ENCODE measurements at places on chromosomes 1 and 21. TPM values are rescaled to one million over a fixed set of nuclear protein-coding genes. Genes with fewer than 3 reads are reported as not detected.

COL9A2 gene
- 10.1 TPM for polyA plus RNA-seq

ESPN gene
- polyA plus RNA-seq, result 0.50 TPM

EXO1 gene
- polyA plus RNA-seq, result 1.2 TPM

FCAMR gene
- 0.38 TPM for polyA plus RNA-seq

NTNG1 gene
- polyA plus RNA-seq, result 0.11 TPM

GJC2 gene
- 0.35 TPM for polyA plus RNA-seq

HMGCS2 gene
- not detected for polyA plus RNA-seq

NIBAN1 gene
- 2.3 TPM for polyA plus RNA-seq

RO60 gene
- polyA plus RNA-seq, result 4.7 TPM

EDARADD gene
- polyA plus RNA-seq, result 0.42 TPM

RNPC3 gene
- 9.7 TPM for polyA plus RNA-seq

DNA sequence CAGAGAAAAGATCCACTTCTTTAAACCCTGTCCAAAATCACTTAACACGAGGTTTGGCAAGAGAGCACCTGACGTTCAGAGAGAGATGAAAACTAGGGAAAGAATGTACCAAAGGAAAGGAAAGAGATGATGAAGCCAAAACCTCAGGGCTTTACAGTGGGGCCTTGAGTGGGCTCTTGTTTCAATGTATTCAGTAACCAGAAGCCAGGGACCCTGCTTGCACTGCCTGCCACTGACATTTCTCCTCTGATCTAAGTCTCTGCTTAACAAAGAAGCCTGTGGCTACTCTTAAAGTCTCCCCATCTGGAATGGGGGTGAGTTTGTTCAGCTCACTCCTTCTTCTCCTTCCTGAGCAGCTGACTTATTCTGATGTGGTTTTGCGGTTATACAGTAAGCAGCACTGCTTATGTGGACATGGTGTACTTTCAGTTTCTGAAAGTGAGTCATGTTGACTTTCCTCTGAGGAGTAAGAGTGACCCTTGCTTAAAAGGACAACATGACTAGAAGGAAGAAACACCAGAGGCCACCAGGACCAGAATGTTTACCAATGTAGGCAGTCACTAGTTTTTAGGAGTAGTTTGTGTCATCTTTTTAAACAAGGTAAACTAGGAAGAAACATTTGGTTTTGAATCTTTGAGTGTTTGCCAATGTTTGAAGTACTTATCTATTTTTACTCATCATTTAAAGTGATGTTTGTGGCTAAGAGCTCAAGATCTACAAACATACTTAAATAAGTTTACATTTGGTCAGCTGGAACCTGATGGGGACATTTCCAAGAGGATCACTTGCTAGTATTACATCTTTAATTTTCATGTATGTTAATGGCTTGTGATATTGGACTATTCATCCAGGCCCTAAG is 87.4 kb downstream of the FASLG start:
- H3K4me1 ChIP-seq, result peaks cover 24% of the 10 kb centered on the region
- no peaks in the 10 kb centered on the region for H3K27me3 ChIP-seq
- no peak overlapping the region for H3K4me3 ChIP-seq
- H3K36me3 ChIP-seq, result no peaks in the 10 kb centered on the region
- DNase-seq, result no peak

GRCh38 chr1:209106237-209106741 is 477.2 kb upstream of the CAMK1G start:
- H3K27me3 ChIP-seq, result no peaks in the 10 kb centered on the region
- no peak overlapping the region for H3K27ac ChIP-seq
- H3K4me3 ChIP-seq, result no peak overlapping the region
- no peak for DNase-seq
- H3K36me3 ChIP-seq, result no peaks in the 10 kb centered on the region

GRCh38 chr1:238745069-238745468 is 641.3 kb upstream of the CHRM3 start:
- H3K36me3 ChIP-seq, result no peaks in the 10 kb centered on the region
- H3K4me1 ChIP-seq, result no peaks in the 10 kb centered on the region
- no peak overlapping the region for H3K27ac ChIP-seq
- H3K27me3 ChIP-seq, result no peaks in the 10 kb centered on the region
- no peak for DNase-seq

DNA sequence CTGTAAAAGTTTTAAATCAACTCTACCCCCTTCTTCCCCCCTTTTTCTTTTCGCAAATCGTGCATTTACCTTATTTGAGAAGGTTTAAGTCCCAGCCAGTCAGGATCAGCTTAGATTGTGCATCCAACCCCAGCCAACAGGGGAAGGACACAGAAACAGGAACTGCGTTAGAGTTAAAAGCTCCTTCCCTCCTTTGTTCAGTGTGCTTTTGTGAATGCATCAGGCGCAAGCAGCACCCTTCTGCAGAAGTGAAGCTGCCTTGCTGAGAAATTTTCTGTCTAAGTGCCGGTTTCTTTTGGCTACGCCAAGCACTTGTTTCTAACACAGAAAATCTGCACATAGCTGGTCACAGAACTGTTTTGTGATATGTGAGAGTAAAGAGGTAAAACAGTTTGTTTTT is 56.2 kb upstream of the PRRC2C start:
- H3K36me3 ChIP-seq, result no peaks in the 10 kb centered on the region
- no peak overlapping the region for H3K4me3 ChIP-seq
- no peaks in the 10 kb centered on the region for H3K4me1 ChIP-seq
- DNase-seq, result no peak

DNA sequence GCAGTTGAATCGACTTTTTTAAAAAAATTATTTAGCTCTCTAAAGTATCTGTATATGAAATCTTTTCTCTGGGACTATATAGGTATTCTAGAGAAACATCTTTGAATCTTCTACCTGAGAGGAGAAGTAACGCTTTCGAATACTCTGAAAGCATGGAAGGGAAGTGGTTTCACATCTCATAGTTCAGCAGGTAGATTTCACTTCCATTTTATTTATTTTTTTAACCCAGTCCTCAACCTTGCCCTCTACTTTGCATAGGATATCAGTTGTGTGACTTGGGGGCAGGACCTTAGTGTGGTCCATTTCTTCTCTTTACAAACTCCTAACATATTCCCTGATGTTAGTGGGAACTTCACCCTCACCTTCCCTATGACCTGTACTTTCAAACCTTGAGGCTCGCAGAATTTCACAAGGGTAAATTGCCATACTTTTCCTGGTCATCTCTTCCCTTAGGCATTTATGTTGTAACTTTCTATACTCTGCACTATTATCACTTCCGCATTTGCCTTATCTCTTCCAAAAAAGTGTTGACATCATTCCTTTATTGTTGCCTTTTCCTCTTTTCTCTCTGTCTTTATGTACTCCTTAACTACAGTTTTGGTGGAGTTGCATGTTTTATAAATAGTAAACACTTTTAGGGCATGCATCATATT is 1208.5 kb upstream of the ADGRL4 start:
- no peak for DNase-seq
- no peaks in the 10 kb centered on the region for H3K4me1 ChIP-seq
- H3K27ac ChIP-seq, result no peak overlapping the region
- H3K4me3 ChIP-seq, result no peak overlapping the region
- H3K27me3 ChIP-seq, result no peaks in the 10 kb centered on the region
- no peaks in the 10 kb centered on the region for H3K36me3 ChIP-seq

DNA sequence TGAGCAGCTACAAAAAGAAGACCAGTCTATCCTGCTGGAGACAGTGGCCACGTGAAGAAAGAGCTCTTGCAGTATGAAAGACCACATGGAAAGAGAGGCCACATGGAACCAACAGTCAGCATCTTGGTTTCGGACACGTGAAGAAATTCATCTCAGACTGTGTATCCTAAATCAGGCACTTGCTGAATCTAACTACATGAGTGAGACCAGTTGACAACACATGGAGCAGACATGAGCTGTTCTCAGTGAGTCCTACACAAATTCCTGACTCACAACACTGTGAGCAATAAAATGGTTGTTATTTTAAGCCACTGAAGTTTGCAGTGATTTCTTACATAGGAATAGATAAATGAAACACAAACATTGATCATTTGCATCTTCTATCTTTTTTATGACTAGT is 2.4 kb upstream of the TAF1A start:
- H3K27me3 ChIP-seq, result no peaks in the 10 kb centered on the region
- H3K4me1 ChIP-seq, result peaks cover 31% of the 10 kb centered on the region
- H3K4me3 ChIP-seq, result no peak overlapping the region
- no peak overlapping the region for H3K27ac ChIP-seq

DNA sequence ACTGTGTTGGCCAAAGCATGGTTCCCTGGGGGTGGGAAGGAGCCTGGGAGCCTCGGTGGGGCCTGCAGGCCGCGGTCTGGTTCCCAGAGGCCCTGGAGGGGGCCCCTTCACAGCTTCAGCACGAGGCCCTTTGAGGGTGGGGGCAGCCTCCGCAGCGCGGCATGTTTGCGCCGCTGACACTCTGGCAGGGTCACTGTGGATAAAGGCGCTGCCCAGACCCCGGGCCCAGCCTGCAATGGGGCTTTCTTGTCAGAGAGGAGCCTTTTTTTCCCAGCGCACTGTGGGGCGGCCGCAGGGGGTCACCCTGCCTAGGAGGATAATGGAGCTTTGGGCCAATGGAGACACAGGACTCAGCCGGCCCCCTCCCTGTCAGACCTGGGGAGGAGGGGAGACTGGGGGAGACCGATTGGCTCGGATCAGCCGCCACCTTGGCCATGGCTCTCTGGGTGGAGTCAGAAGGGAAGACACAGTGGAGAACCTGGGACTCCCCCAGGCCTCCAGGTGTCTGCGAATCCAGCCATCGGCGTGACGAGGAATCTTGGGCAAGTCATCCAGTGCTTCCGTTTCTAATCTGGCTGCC is 26.0 kb downstream of the EPHB2 start:
- no peaks in the 10 kb centered on the region for H3K36me3 ChIP-seq
- H3K27me3 ChIP-seq, result no peaks in the 10 kb centered on the region
- DNase-seq, result no peak
- H3K4me1 ChIP-seq, result no peaks in the 10 kb centered on the region

GRCh38 chr21:42236693-42237092 is 17.8 kb downstream of the ABCG1 start:
- H3K36me3 ChIP-seq, result no peaks in the 10 kb centered on the region
- H3K27ac ChIP-seq, result peak overlapping the region; percentile 30
- no peak for DNase-seq

DNA sequence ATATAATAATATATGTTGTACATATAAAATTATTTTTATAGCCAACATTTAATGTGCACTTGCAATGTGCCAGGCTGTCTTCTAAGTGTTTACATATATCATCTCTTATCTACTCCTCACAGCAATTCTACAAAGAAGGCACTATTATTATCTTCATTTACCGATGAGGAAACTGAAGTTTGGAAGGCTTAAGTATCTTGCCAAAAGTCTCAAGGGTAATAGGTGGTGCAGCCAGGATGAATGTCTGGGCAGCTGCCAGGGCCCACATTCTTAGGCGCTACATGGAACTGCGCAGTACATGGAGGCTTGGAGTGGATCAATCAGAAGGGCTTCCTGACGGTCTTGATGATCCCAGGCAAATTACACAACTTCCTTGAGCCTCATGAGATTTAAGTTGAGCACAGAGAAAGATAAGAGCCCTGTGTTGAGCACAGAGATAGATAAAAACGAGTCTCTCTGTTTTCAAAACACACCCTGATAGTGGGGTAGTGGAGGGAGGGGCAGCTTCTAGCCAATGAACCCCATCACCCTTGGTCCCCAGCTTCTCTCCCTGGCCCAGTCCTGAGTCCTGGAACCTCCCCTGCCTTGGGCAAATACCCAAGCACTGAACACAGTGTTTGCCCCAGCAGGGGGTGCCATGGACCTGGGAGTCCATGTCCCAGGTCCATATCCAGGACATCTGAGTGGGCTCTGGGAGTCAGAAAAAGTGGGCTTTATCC is 9.2 kb downstream of the POU3F1 start:
- H3K4me3 ChIP-seq, result no peak overlapping the region
- peaks cover 21% of the 10 kb centered on the region for H3K27me3 ChIP-seq
- no peak for DNase-seq
- no peaks in the 10 kb centered on the region for H3K4me1 ChIP-seq
- H3K36me3 ChIP-seq, result no peaks in the 10 kb centered on the region

GRCh38 chr1:85339089-85339488 is 62.7 kb upstream of the BCL10 start:
- peaks cover 7% of the 10 kb centered on the region for H3K4me1 ChIP-seq
- no peak overlapping the region for H3K27ac ChIP-seq
- H3K36me3 ChIP-seq, result no peaks in the 10 kb centered on the region

GRCh38 chr1:20291645-20292084 is 990 bp downstream of the VWA5B1 start:
- no peaks in the 10 kb centered on the region for H3K36me3 ChIP-seq
- no peak overlapping the region for H3K4me3 ChIP-seq
- DNase-seq, result no peak
- H3K27ac ChIP-seq, result no peak overlapping the region
- H3K4me1 ChIP-seq, result no peaks in the 10 kb centered on the region

DNA sequence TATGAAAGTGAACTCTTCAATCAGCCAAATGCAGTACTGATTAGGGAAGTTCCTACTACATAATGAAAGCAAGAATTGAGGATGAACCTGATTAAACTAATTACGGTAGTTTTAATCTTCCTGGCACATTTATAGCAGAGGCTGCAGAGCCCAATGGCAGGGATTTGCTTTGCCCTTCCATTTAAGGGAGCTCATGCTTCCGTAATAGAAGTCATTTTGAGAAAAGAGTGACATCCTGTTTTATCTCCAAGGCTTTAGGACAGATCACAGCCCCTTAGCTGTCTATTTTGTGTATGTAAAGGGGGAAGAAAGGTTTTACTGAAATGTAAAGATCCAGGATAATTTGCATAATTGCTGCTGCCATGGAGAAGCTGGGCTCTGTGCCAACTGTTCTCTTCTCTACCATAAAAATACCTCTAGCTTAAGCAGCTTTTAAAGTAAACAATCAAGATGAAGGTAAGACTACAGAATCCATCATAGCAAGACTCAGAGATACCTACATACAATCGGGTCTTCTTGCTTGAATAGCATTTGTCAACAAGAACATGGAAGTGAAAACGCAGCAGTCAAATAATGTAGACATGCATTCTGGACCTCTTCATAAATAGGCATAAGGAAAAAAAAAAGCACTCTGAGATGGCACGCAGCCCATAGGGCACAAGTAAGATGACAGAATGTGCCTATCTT is 62.5 kb downstream of the ASH1L start:
- peak overlapping the region; percentile 68 for H3K27ac ChIP-seq
- DNase-seq, result no peak
- peaks cover 23% of the 10 kb centered on the region for H3K4me1 ChIP-seq
- H3K4me3 ChIP-seq, result no peak overlapping the region
- H3K36me3 ChIP-seq, result no peaks in the 10 kb centered on the region
